ENCODE measurements at places on chromosomes 11 and 22.

- no peak for DNase-seq
Observed at GRCh38 chr11:75031224-75031753, 42.6 kb downstream of the NEU3 start.

- no peak for DNase-seq
Observed at GRCh38 chr22:47394504-47395440, 632.3 kb downstream of the TBC1D22A start.

DNA sequence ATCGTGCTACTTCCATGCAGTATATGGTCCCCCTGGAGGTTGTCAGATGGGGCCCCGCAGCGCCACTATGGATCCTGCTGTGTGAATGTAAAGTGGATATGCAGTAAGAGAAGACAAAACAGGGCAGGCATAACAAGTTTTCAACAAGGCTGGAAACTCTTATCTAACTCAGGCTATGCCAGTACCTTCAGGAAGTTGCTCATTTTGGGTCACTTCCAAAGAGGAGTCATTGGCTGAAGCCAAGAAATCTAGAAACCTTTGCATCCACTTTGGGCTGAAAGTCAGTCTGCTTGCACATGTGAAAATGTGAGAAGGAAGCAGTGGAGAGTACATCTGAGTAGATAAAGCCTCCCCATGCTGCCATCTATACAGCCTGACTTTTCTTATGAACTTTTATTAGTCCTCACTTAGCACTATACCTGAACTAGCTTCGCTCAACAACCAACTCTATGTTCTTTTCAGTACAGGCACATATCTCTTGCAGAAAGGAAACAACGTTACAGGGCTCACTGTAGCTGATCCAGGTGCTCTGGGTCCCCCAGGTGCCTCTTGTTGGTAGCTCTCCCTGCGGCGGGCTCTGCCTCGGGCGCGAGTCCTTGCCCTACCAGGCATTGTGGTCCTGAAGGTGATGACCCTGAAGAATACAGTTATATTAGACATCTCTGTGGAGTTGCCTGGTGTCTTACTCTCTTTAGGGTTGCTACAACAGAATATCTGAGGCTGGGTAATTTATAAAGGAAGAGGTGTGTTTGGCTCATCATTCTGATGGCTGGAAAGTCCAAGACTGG is 12.4 kb downstream of the PIWIL3 start:
- DNase-seq = no peak

GRCh38 chr11:78228467-78228866 is 39.7 kb downstream of the USP35 start:
- no peak for DNase-seq

DNA sequence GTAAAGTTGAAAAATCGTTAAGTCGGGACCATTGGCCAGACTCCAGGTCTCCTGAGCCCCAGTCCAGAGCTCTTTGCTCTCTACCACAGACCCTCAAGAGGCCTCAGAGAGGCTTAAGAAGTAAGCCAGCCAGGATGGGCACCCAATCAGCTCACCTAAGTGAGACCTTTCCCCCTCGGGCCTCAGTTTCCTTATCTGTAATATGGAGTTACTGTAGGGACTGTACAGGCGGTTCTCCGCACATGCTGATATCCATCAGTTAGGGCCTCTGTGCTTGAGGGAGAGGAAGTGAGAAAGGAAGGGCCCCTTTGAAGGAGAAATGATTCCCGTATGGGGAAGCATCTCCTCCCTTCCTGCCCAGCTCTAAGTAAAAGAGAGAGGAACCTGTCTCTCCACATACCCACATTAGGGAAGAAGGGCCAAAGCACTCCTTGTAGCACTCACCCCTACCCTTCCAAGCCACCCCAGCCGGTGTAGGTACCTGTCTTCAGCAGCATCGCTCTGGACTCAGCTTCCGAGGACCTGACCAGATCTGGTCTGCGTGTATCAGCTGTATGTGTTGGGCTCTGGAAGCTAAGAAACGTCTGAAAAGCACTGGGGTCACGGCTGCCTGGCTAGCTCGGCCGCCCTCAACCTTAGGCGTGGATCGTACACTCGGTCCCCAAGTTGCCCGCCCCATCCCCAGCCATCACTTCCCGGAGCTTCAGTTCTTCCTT is 653 bp downstream of the NAGA start:
- no peak for DNase-seq

DNA sequence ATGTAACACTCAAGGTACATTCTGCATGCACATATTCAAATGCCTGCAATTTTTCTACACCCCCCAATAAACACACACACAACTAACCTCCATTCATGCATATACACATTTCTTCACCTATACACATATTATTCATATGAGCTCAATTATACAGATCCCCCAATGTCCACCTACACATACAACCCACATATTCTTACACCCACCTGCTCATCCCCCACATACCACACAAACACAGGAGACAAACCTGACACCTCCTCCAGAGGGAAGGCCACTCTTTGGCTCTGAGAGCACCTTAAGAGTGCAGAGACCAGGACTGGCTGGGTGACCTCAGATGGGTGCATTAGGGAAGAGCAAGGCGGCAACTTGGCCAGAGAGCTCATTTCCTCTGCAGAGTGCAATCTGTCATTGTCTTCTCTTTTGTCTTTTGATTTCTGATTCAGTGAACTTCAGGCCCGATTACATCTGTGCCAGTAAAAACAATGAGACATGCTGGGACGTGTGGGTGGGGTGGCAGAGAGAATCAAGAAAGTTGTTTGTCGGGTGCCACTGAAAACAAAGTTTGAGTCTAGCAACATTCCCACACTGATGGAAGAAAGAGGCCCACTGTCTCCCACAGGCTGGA is 208.4 kb downstream of the NXPE2 start:
- no peak for DNase-seq

DNA sequence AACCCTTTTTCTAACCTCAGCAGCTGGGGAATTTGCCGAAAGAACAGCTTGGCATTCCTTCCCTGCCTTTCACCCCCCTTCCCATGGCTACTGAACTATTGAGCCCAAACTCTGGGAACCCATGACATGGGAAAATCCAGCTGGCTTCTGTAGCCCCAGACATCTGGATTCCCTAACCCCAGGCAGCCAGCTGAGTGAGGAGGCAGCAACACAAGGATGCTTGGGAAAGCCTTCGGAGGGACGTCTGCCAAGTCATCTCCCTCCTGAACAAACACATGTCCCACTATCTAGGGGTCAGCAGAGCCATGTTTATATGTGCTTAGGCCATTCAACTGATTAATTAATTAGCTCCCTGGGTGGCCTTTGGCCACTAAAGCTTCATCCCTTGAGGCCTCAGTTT is 21.6 kb downstream of the LRRC55 start:
- DNase-seq = no peak

Measured in CD4-positive, alpha-beta T cell treated with Interleukin-17A for 4 hours (primary cell).